ENCODE measurements at places on chromosomes 3 and 15. TPM values are rescaled to one million over a fixed set of nuclear protein-coding genes. Genes with fewer than 3 reads are reported as not detected.

Gene PPP2R3A
- total RNA-seq, result 107 TPM

Gene SLCO3A1
- 45.9 TPM for total RNA-seq

Gene NCBP2
- total RNA-seq, result 29.8 TPM

Gene C3orf70
- total RNA-seq, result 2.0 TPM

Gene PAQR9
- 13.7 TPM for total RNA-seq

Gene GUCA1C
- not detected for total RNA-seq

Gene ARHGAP31
- total RNA-seq, result 42.8 TPM

Gene GHSR
- total RNA-seq, result not detected

Gene TMEM42
- 8.8 TPM for total RNA-seq

Gene COMMD2
- total RNA-seq, result 18.0 TPM

Gene TJP1
- total RNA-seq, result 111 TPM

Gene SCN11A
- total RNA-seq, result 0.08 TPM

Gene LRRC3B
- 0.38 TPM for total RNA-seq

Gene CACNA1D
- 1.1 TPM for total RNA-seq

Gene TM4SF18
- 15.8 TPM for total RNA-seq

Gene LRRIQ4
- total RNA-seq, result not detected

Gene NIT2
- total RNA-seq, result 51.3 TPM

Gene KBTBD13
- total RNA-seq, result 8.4 TPM

Gene TRH
- not detected for total RNA-seq

Gene P4HTM
- total RNA-seq, result 25.5 TPM

Gene TIGIT
- not detected for total RNA-seq

Gene SOX2
- total RNA-seq, result 0.27 TPM

Gene ASB14
- total RNA-seq, result 9.0 TPM

Gene DCP1A
- total RNA-seq, result 17.7 TPM

Gene PLXNB1
- total RNA-seq, result 45.4 TPM

Gene PIERCE2
- 6.2 TPM for total RNA-seq

Gene C3orf20
- total RNA-seq, result not detected

Gene ACOX2
- total RNA-seq, result 33.4 TPM

Gene TMOD2
- 9.5 TPM for total RNA-seq

Gene MESP2
- 0.51 TPM for total RNA-seq

Gene SAMD7
- total RNA-seq, result not detected
